ENCODE measurements at places on chromosomes 11 and 22. TPM values are rescaled to one million over a fixed set of nuclear protein-coding genes. Genes with fewer than 3 reads are reported as not detected.
A peak's percentile ranks its signal among the peaks of the same experiment; 100 is the strongest.

Gene C22orf15
- total RNA-seq, result not detected

- no peak for ATAC-seq
These were observed 11.8 kb upstream of the RAPSN start for GRCh38 chr11:47460571-47461235.

- ATAC-seq, result no peak
These were observed 6.5 kb downstream of the ASCL2 start for GRCh38 chr11:2263724-2264360.

- ATAC-seq, result peak; percentile 11
These were observed 9.6 kb downstream of the SMTNL1 start for GRCh38 chr11:57546869-57547475.

DNA sequence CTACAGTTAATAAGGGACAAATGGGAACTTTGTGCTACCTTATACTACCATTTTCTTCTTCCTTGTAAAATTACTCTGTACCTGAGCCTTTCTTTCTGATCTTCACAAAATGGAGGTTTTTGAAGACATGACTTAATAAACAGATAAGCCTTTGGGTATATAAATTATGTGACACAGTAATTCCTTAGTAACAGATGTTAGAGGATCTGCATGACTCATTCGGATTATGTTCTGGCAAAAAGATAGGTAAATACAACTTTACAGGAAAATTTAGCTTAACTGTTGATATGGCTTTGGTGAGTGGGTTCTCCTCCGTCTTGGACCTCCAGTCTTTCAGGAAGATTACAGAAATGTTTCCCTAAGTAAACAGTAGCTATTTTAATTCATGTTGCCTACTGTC, 61.8 kb downstream of the BID start:
- ATAC-seq, result peak; percentile 36

- ATAC-seq, result no peak
These were observed 810.0 kb downstream of the BRD1 start for GRCh38 chr22:49017482-49018329.

DNA sequence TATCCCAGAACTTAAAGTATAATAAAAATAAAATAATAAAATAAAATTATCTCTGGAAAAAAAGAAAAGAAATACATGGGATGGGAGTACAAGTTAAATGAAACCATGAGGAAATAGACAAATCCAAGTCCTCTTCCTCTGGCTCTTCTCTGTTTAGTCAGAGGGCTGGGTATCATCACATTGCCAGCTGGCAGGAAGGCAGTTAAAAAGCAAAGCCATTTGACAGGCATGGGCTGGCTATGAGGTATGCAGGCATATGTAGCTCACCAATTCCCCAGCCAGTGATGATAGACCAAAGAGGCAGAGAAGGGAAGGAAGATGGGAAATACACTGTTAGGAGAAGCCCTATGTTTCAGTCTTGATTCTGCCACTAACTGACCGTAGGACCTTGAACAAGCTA, 6.5 kb downstream of the LYVE1 start:
- ATAC-seq, result peak; percentile 56

- ATAC-seq, result peak; percentile 10
These were observed 334 bp downstream of the CADM1 start for GRCh38 chr11:115503886-115504275.

DNA sequence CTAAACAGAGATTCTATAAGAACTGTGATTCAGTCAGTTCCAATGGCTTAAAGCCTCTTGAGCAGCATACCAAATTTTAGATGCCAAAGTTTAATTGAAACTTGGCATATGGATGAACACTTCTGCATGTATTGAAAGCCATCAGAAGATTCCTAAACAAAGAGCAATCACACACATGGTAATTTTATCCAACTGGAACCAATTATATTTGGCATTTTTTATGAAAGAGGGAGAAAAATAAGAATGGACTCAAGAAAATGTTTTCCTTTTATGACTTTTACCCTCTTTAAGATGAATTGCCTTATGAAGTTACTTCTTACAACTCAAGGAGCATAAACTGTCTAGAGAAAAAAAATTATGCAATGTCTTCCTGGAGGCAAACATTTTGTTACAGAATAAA, 7.4 kb downstream of the TRPC6 start:
- ATAC-seq, result no peak

Data from esophagus mucosa (tissue), 1 donor.